ENCODE measurements at places on chromosomes 4 and X.

- DNase-seq = no peak
Observed at GRCh38 chr4:75557696-75558095, 1.8 kb downstream of the ODAPH start.

- DNase-seq = no peak
Observed at GRCh38 chrX:53086464-53086863, 4.3 kb downstream of the TSPYL2 start.

DNA sequence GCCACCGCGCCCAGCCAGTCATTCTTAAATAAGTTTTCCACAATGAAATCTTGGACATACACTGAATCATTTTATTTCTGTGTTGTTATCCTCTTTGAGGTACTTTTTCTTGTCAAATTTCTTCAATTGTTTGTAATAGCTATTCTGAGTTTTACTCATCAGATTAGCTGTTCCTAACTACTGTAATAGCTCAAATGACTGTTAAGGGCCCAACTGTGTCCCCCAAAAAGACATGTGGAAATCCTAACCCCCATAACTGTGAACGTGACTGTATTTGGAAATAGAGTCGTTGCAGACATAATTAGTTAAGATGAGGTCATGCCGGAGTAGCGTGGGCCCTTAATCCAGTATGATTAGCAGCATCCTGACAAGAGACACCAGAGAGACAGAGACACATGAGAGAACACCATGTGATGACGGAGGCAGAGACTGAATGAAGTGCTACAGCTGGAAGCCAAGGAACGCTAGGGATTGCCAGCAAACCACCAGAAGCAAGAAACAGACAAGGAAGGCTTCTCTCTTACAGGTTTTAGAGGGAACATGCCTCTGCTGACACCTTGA lies 22.9 kb downstream of the ACOT9 start:
- DNase-seq = no peak

DNA sequence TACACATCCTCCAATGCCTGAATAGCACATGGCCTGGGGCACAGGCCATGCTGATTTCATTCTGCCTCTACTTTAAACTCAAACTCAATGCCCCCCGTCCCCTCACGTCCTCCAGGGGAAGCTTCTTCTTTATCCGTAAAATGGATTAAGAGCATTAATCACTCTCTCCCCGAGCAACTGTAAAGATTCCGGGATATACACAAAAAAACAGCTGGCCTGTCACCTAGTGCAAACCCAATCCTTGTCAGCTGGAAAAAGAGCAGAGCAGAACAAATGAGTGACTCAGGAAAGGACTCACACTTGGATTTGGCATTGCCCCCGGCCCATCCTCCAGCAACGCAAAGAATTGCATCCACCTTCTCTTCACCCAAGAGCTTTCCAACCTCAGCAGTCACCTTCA lies 7.8 kb downstream of the QDPR start:
- no peak for DNase-seq

All from liver (tissue), 10 donors.